T-helper 2 cell treated with Interferon-gamma antibody and Interleukin-4, amounts not matched to agents 5 μg/mL and 100 μg/mL, for 36 hours (primary cell): ENCODE measurements at places on chromosomes 2 and 18.

GRCh38 chr2:157843081-157843480 lies 33.0 kb downstream of the ACVR1 start:
- DNase-seq, result no peak

DNA sequence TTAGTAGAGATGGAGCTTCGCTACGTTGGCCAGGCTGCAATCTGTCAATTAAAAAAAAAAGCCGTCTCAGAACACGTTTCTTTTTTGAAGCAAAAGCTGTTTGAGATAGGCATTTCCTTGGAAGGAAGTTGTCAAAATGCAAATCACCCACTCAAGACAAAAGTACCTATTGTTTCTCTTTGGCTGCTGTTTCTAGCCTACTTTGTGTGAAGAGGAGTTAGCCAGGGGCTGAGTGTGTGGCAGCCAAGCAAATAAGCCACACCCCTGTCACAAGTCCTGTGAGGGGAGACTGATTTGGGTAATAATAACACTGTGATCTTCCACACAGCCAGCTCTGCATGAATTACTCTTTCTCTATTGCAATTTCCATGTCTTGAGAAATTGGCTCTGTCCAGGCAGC lies 47.4 kb upstream of the CDCA7 start:
- no peak for DNase-seq

GRCh38 chr2:121599963-121600651 lies 49.2 kb downstream of the CLASP1 start:
- DNase-seq, result no peak

DNA sequence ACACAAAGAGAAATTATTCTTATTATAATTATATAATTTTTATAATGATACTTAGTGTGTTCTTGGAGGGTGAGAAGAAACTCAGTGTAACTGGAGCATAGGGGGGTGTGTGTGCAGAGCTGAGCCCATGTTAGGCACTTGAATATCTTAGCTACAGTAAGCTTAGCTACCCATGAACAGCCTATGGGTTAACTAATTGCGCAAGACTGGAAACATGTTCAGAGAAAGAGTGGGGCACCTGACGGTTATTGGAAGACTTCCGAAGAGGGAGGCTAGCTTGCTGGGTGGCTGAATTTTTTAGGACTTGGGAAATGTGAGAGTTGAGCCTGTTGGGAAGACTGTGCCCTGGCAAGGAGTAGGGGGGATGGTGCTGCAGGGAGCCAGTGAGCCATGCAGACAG lies 229.2 kb downstream of the SLC4A3 start:
- no peak for DNase-seq

GRCh38 chr2:191942090-191942738 lies 95.3 kb upstream of the CAVIN2 start:
- no peak for DNase-seq

GRCh38 chr2:239231231-239232194 lies 169.3 kb downstream of the HDAC4 start:
- DNase-seq, result no peak

- no peak for DNase-seq
These were observed 29.0 kb upstream of the DOK6 start for GRCh38 chr18:69371729-69372128.

- no peak for DNase-seq
These were observed 3.3 kb upstream of the ZNF532 start for GRCh38 chr18:58861353-58861752.

- DNase-seq, result no peak
These were observed 188.7 kb upstream of the SIX3 start for GRCh38 chr2:44752761-44753160.

- no peak for DNase-seq
These were observed 29.3 kb downstream of the DYNC2LI1 start for GRCh38 chr2:43803113-43803512.
